ENCODE measurements at places on chromosomes 4 and X. TPM values are rescaled to one million over a fixed set of nuclear protein-coding genes. Genes with fewer than 3 reads are reported as not detected.

USP26 gene
- not detected for total RNA-seq

GRCh38 chrX:154900323-154900722, 14.2 kb downstream of the F8A1 start:
- DNase-seq: no peak

DNA sequence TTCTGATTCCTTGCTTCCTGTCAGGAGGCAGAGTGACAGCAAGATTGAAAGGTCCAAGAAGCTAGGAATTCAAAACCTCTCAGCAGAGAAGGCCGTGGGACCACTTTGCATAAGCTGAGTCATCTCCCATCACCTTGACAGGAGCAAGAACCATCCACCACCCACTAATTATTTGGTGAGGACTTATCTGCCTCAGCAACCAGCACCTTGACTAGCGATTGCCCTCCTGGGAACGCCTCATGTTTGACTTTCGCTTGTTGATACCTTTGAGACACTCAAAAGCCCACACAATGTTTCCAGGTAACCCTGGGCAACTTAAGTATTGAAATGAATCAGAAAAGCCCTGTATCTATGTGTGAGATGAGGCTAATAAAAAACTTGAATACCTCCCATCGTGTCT, 233.5 kb upstream of the GYPA start:
- DNase-seq: no peak

DNA sequence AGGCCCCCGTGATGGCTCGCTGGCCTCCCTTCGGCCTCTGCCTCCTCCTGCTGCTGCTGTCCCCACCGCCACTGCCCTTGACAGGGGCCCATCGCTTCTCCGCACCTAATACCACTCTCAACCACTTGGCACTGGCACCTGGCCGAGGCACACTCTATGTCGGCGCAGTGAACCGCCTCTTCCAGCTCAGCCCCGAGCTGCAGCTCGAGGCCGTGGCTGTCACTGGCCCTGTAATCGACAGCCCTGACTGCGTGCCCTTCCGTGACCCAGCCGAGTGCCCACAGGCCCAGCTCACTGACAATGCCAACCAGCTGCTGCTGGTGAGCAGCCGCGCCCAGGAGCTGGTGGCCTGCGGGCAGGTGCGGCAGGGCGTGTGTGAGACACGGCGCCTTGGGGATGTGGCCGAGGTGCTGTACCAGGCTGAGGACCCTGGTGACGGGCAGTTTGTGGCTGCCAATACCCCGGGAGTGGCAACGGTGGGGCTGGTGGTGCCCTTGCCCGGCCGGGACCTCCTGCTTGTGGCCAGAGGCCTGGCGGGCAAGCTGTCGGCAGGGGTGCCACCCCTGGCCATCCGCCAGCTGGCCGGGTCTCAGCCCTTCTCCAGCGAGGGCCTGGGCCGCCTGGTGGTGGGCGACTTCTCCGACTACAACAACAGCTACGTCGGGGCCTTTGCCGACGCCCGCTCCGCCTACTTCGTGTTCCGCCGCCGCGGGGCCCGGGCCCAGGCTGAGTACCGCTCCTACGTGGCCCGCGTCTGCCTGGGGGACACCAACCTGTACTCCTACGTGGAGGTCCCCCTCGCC, 3.0 kb downstream of the PLXNB3 start:
- peak; percentile 8 for DNase-seq

- DNase-seq: no peak
These were observed 12.9 kb downstream of the PALLD start for GRCh38 chr4:168509786-168510185.

- no peak for DNase-seq
These were observed 877 bp upstream of the NKX1-1 start for GRCh38 chr4:1406981-1407656.
